ENCODE measurements at places on chromosomes 2 and 18.
A peak's percentile ranks its signal among the peaks of the same experiment; 100 is the strongest.

- DNase-seq = no peak
Observed at GRCh38 chr2:16034151-16034974, 94.0 kb downstream of the MYCN start.

DNA sequence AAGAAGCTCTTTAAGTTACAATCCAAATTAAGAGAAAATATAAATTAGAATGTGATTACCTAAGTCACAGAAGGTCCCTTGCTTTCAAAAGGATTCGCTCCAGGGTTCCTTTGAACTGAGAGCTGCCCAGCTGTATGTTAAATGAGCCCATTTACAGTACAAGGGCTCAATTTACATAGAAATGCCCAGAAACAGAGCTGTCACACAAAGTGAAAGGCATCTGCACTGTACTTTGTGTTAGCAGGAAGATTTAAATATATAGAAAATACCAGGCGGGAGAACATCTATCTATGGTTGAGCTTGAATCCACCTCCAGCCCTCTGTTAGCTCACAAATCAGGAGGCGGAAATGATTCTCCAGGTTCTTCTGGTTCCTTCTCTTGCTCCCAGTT, 272.9 kb downstream of the PAX3 start:
- no peak for DNase-seq

DNA sequence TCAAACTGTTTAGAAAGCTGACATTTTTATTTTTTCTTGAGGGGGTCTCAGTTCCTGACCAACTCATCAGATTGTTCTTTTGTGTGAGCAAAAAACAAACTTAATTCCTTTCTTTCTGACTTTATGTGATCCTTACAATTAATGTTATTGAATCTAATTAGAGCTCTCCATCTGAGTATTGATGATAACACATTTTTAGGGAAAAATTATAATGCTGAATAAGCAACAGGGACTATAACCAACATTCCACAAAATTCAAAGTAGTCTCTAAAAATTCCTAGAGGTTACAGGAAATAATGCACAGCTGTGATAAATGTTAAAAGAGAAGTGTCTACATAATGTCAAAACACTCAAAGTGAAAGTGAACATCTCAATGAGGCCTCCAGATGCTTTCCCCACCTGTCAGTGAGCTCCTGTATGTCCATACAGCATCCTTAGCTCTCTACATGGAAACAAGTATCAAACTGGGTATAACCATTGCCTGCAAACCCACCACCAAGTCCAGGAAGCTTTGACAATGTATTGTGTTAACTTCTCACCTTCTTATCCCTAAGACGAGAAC, 786.0 kb upstream of the SLC39A10 start:
- no peak for DNase-seq

DNA sequence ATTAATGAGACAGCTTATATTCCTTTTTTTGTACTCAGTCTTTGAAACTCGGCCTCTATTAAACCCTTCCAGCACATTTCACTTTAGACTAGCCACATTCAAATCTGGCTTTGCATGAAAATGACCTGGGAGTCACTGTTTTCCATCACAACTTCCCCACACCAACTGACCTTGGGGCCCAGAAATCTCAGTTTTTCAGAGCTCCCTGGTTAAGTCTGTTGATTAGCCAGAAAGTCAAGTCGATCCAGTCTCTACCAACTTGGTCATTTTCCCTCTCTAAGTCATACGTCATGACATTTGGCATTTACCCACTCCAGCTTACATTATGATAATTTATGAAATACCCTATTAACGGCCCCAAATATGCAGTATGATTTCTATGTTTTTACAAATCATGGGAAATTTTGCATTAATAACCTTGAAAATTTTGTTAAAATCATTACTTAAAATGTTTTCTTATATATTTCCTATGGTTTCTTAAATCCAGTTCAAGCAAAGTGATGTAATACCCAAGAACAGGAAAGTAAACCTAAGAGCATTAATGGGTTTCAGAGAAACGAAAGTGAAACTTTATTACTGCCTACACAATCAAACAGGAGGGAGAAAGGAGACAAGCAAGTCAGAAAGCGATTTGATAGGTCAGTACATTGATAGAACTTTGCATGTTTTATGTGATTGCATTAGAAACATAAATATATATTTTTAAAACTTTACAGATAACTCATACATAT, 77.1 kb downstream of the SPATS2L start:
- DNase-seq = no peak

- no peak for DNase-seq
Observed at GRCh38 chr2:207274530-207275189, 108.9 kb upstream of the KLF7 start.

DNA sequence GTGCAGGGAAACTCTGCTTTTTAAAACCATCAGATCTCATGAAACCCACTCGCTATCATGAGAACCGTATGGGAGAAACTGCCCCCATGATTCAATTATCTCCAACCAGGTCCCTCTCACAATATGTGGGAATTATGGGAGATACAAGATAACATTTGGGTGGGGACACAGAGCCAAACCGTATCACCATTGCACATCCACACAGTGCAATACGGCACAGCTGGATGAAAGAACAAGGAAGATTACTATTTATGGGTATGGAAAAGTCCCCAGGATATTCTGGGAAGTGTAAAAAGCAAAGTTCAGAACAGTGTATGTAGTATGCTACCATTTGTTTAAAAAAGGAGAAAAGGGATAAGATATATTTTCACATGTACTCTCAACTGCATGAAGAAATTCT, 290.1 kb downstream of the PIK3C3 start:
- no peak for DNase-seq

GRCh38 chr2:222039821-222040220, 259.0 kb downstream of the PAX3 start:
- DNase-seq = no peak

DNA sequence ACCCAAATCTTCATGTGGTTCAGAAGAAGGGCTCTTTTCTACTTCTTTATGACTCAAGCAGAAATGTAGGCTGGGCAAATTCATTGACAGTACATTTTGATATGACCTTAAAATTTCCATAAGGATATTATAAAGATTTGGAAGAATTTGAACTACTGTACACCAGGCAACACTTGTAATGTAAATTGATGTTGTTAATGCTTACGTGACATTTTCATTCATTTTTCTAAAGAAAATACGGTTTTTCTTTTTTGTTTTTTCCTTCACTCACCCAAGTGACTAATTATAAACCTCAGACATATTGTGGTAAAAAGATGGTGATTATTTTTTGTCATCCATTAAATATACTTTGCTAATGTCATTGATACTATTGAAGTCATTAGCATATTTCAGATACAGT, 17.4 kb downstream of the AFTPH start:
- DNase-seq = no peak

DNA sequence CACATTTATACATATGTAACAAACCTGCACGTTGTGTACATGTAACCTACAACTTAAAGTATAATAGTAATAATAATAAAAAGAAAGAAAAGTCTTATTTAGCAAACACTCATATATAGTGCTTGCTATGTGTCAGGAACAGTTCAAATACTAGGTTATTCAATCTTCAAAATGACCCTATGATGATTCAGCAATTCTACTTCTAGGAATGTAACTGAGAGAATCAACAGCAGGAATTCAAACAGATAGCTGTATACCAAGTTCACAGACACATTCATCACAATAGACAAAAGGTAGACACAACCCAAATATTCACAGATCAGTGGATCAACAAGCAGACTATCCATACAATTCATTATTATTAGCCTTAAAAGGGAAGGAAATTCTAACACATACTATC, 69.5 kb downstream of the MYO5B start:
- no peak for DNase-seq

- DNase-seq = no peak
Observed at GRCh38 chr2:42438685-42439084, 55.1 kb downstream of the KCNG3 start.

GRCh38 chr2:119422360-119423107, 9.1 kb upstream of the TMEM37 start:
- no peak for DNase-seq

GRCh38 chr2:134461511-134461910, 207.6 kb downstream of the MGAT5 start:
- DNase-seq = no peak

GRCh38 chr2:72898585-72898906, 11.3 kb downstream of the SPR start:
- DNase-seq = no peak

- DNase-seq = peak; percentile 31
Observed at GRCh38 chr2:108632332-108633160, 86.7 kb upstream of the RANBP2 start.

DNA sequence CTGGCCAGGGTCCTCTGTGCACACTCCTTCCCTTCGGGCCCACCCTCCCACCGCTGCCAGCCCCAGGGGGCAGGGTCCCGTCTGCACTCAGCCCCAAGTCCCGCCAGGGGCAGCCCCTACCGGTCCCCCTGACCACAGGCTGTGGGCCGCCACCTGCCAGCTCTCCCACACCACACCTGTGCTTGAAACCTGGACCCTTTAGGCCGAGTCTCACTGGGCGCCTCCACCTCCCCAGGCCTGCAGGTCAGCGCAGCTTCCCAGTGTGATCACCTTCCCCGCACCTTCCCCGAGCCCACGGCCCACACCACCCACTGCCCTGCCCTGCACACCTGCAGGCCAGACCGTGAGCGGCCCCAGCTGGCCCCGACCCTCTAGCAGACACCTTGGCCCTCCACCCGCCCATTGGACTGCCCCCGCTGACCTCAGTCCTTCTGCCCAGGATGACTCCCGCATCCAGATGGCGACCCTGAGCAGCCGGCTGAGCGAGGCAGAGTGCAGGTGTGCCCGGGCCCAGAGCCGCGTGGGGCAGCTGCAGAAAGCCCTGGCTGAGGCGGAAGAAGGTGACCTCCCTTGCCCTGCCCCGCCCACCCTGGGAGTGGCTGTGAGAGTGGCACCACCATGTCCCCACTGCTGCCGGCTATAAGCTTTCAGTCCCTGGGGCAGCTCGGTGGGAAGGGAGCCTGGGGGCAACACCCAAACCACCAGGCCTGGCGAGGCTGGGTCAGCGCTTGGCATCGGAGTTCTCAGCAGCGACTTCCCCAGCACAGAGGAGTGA, 31.3 kb upstream of the SNED1 start:
- no peak for DNase-seq

DNA sequence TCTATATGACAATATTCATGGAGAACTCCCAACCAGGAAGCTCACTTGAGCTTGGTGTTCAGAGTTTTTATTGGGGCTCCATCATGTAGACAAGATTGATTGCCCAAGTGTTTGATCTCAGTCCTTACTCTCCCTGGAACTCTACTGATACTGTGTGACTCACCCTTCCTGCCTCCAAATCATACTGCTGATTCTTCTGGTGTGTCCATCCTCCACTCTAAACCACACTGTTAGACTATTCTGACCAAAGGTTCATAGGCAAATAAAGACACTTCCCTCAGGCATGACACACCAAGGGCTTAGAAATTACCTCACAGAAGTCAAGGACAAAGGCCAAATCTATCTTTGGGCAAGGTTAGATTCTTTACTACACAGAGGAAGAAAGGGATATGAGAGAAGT, 107.9 kb upstream of the CDH20 start:
- no peak for DNase-seq

DNA sequence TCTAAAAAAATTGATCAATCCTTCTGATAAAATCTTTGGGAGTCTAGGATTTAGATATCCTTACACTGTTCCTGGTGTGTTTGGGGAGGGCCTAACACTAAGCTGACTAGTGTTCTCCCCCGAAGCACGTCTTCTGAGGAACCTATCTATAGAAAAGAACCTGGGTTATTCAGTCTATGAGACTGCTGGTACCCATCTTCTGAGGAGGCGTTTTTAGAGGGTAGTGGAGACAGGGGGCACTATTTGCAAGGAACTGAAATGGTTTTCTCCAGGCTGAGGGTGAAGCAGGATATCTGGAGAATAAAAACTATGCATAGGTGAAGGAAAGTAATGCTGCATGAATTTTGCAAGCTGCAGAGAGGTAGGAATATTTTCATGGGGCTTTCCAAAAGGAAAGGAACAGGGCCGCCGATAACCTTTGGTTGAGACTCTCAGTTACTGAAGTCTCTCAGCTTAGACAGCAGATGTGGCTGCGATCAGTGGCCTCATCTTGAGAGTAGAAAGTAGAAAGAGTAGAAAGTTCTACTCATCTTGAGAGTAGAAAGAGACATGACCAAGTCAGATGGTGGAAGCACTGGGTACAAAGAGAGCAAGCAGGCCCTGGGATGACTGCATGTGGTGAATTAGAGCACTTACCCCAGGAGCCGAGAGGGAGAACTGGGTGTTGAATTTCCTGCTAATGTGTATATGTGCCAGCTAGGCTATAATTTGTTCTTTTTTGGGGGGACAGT, 31.8 kb upstream of the KCNE4 start:
- DNase-seq = no peak

DNA sequence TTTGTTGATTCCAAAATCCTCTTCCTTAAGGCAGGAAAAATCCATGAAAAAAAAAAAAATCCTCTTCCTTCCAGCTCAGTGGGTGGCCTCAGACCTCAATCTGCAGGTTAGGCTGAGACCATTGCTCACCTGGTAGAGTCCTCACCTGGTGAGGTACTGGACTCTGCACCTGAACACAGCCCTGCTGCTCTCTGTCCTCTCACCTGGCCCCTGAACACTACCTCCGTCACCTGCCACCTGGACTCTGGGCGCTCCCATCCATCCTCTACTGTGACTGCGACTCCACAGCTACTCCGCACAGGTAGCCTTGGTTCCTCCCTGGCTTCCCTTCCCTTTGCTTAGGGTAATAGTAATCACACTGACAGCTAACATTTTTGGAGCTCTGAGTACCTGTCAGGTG, 22.1 kb downstream of the TYMS start:
- no peak for DNase-seq

DNA sequence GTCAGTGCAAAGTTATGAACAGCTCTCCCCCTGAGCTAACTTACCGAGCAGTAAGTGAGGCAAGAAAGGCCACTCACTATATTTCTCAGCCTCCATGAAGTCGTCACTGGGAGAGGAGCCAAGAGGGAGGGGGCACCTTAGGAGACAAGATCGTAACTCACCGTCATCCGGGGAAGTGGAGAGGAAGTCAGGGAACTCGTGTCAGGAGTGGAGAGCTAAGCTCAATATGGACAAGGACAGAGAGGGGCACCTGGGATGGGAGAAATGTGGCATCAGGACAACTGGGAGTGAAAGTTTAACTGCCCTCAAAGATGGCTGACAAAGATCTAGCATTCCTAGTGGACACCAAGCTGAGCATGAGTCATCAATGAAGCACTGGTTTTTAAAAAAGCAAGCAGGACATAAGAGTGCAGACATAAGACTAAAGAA, 37.1 kb downstream of the BCL11A start:
- DNase-seq = no peak
